Foreskin keratinocyte (primary cell): ENCODE measurements at places on chromosomes 6 and 20.

- DNase-seq = no peak
Observed at GRCh38 chr6:38786486-38786885, 71.4 kb downstream of the DNAH8 start.

DNA sequence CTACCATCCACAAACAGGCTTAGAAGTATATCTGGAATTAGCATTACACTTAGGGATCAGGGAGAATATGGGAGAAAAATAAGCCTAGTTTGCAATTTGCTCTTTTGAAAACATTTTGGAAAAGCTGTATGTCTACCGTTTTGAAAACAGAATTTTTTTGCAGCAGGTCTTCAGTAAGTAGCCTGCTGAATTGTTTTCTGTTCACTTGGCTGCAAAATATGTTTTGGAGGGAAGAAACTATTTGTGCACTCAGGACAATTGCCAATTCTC is 39.6 kb downstream of the ILRUN start:
- DNase-seq = no peak

DNA sequence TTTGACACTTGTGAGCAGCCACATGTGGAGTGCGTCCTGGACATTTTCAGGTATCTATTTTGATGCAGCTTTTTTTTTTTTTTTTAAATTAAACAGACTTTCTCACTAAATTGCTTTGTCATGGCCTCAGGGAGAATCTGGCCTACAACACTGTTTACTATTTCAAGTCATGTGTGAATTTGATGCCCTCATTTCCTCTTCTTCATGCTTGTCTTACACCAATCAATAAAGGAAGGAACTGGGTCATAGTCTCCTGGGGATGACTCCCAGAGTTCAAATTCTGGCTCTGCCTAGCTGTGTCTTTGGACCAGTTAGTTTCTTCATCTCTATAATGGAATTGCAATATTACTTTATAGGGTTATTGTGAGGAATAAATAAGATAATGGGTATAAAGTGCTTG is 554.1 kb downstream of the PRKN start:
- no peak for DNase-seq

GRCh38 chr20:64035066-64035932 is 683 bp upstream of the C20orf204 start:
- no peak for DNase-seq

DNA sequence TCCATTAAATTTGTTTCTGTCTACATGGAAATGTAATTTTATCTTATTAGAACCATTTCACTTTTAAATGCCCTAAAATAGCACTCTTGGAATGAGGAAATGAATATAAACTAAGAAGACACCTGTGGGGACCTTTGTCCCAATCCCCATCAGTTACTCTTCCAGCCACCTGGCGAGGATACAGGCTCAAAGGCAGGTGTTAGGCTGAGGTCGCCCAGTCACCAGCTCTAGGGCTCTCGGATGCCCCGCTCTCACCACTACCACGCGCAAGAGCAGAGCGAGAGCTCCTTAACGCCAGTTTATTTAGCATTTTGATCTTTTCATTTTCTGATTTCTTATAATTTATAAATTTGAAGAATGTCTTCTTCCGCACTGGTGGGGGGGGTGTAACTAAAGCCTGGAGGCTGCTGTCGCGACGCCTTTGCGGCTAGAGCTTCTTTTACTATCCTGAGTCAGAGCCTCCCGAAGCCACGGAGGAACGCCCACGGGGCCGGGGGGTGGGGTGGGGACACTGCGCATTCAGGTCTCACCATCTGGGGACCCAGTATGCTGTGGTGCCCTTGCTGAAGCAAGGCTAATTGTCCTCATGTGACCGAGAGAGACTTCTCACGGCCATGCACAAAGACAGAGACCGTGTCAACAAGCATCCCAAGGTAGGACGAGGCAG is 38.7 kb upstream of the AFDN start:
- no peak for DNase-seq

- no peak for DNase-seq
Observed at GRCh38 chr6:40387871-40388264, 199.3 kb downstream of the LRFN2 start.

GRCh38 chr6:100512203-100512862 is 47.6 kb upstream of the SIM1 start:
- DNase-seq = peak; percentile 48

DNA sequence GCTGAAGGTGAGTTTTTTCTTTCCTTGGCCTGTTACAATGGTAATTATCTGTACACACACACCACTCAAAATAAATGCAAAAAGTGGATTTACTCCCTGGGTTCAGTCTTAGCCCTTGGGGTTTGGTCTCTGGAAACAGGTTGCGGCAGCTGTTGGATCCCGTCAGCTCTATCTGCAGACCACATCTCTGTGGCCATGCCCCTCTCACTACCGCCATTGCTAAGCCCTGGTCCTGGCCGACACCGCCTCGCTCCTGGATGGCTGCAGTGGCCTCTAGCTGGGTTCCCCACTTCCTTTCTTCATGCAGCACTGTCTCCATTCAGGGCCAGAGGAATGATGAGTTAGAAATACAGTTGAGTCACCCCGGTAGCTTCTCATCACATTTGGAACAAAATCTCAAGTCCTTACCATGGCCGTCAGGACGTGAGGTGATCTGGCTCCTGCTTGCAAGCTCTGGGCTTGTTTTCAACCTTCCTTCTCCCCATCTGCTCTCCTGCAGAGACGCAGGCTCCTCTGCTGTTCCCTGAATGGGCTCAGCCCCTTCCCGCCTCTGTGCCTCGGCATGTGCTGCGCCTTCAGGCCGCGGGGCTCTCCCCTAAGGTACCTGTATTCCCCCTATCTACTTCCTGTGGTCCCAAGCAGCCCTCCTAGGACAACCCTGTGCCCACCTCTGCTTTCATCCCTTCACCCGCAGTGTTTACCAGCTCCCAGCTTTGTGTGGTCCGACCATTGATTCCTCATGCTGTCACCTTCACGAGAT is 38.0 kb downstream of the EFCAB8 start:
- no peak for DNase-seq

DNA sequence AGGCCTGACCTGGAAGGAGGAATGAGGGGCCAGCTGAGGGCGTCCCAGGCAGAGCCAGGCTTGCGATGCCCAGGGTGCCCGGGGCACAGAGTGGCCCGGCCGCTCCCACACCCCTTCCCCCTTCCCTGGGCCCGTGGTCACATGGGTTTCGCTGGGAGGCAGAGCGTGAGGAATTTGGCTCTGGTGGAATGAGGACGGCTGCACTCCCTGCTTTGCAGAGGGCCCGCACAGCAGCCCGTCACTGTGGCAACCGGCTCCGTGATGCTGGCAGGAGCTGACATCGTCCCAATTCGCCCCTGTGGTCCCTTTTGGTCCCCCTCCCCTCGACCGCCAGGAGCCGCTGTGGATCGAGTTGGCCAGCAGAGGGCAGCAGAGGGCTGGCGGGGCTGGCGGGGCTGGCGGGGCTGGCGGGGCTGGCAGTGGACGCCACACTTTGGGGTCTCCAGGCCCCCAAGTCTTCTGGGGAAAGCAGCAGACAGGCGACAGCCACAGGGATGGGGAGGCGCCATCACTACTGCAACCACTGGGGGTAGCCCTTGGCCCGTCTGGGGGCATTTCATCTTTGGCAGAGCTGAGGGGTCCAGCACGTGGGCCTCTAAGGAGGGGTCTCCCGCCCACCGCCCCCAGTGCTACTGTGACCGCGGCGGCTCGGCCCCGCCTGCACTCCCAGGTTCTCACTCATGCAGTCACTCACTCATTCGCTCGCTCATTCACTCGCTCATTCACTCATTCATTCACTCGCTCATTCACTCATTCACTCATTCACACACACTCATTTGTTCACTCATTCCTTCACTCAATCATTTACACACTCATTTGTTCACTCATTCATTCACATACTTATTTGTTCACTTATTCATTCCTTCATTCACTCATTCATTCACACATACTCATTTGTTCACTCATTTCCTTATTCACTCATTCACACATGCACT is 49.7 kb upstream of the BHLHE23 start:
- no peak for DNase-seq

GRCh38 chr20:60080401-60080800 is 122.2 kb downstream of the CDH26 start:
- no peak for DNase-seq

GRCh38 chr20:24953621-24954133 is 4.6 kb downstream of the CST7 start:
- DNase-seq = no peak

DNA sequence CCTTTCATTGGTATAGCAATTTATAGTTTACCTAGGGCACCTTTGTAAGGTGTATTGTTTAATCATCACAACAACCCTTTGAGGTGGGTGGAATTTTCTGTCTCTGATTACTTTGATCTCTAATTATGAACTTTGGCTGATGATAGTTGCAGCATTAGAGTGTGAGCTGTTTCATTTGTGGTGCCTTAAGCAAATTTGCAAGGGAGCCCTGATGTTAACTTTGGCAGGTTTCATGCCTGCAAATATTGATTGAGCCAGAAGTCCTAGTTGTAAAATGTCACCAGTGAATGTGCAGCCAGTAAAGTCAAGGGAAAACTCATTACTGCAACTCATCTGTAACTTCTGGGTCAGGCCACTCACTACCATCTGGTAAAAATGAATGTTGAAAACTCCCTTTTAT is 29.8 kb downstream of the CTNNBL1 start:
- DNase-seq = no peak

GRCh38 chr20:10076126-10077080 is 41.6 kb downstream of the ANKEF1 start:
- DNase-seq = peak; percentile 47

- DNase-seq = no peak
Observed at GRCh38 chr20:8321001-8321400, 188.9 kb downstream of the PLCB1 start.

- no peak for DNase-seq
Observed at GRCh38 chr6:5781966-5782556, 224.7 kb downstream of the NRN1 start.

GRCh38 chr6:1631251-1631650 is 21.5 kb downstream of the FOXC1 start:
- no peak for DNase-seq

DNA sequence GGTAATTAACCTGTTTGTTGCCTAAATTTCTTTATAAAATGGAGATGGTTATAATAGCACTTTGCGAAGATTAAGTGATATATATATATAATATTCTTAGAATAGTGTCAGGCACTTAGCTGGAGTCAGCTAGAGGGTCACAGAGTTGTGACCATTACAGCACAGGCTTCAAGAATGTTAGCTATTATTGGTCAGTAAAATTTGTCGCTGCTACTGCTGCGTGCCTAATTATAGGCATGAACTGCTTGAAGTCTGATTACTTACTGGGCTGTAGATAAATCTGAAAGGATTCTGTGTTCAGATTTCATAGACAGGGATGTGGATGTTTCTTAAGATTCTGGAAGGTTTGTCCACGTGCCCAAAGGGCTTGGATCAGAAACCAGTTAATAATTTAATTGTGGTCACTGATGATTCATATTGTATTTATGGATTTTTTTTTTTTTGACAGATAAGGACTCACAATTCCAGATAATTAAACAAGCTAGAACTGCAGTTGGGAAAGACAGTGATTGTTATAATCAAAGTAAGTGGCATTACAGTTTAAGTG is 4.7 kb downstream of the SNRNP48 start:
- DNase-seq = no peak

- peak; percentile 18 for DNase-seq
Observed at GRCh38 chr6:13012296-13012695, 295.7 kb downstream of the PHACTR1 start.

GRCh38 chr6:14126191-14126590 is 8.6 kb downstream of the CD83 start:
- no peak for DNase-seq

GRCh38 chr6:27145731-27146455 is 101.6 kb upstream of the PRSS16 start:
- DNase-seq = peak; percentile 75

DNA sequence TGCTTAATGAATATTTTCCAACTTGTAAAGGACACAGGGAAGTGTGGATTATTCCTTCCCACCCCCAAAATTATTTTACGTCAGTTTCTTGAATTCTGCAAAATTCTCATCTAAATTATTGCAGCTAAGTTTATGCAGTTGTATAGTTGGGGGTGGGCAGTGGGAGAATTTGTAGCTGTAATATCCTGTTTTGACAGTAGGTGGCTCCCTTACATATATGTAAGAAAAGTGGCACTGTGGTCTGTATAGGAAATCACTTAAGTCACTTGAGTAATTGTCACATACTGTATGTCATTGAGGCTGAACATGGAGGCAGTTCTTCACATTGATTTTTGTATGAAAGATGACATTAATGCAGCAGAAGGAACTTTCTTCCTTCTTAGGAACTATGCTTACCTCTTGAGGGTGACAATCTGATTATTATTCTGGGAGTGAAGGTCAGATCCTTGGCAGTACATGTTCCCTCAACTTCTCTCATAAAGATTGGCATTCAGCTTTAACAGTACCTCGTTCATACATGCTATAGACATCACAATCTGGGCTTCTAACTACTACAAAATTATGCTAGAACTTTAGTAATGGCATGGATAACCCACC is 14.6 kb upstream of the CFAP206 start:
- DNase-seq = peak; percentile 34

- DNase-seq = peak; percentile 83
Observed at GRCh38 chr20:48983423-48984400, 62.2 kb downstream of the ARFGEF2 start.

- no peak for DNase-seq
Observed at GRCh38 chr6:42410861-42411260, 40.9 kb downstream of the TRERF1 start.

DNA sequence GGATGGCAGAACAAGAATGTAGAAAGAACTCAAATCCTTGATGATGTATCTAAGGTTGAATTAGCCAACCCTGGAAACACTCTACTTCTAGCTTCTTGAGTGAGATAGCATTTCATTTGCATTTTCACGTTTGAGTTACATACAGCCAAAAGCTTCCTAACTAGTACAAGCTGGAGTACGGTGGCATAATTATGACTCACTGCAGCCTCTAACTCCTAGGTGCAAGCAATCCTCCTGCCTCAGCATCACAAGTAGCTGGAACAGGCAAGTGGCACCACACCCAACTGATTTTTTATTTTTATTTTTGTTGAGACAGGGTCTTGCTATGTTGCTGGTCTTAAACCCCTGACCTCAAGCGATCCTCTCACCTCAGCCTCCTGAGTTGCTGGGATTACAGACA is 36.5 kb upstream of the STK35 start:
- no peak for DNase-seq

DNA sequence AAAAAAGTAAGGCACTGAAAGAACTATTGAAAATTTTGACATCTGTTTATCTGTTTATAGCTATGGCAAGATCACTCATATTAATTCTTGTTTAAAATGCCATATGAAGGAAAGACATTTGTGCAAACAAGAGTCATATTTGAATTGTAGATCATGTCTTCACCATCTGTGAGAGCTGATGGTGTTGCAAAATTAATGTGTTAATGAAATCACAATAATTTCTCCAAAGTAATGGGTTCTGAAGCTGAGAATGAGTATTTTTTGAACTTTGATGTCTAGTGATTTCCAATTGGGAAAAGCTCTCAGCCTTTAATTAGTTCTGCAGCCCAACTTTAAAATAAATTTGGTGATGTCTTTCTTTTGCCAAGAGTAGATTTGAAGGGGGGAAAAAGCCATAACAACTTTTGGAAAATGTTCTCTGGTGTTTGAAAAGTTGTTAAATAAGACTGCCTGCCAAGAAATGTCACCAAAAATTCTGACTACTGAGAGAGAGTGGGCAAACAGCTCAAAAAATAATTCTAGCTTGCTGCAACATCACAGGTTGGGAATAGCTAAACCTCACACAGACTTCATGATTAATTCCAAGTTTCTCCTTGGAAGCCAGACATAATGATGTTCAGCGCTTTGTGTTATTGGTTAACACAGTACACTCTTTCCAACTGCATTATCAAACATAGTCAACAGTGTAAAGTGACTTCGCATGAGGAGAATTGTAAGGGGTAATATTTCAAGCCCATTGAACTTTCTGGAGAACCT is 142.6 kb downstream of the SOBP start:
- no peak for DNase-seq

- DNase-seq = peak; percentile 95
Observed at GRCh38 chr6:44494011-44494501, 106.5 kb downstream of the CDC5L start.
